Kidney tubule cell (primary cell): ENCODE measurements at places on chromosomes 11 and 22.

- no peak for DNase-seq
Measured at GRCh38 chr11:69204941-69205742, 49.4 kb downstream of the SMIM38 start.

DNA sequence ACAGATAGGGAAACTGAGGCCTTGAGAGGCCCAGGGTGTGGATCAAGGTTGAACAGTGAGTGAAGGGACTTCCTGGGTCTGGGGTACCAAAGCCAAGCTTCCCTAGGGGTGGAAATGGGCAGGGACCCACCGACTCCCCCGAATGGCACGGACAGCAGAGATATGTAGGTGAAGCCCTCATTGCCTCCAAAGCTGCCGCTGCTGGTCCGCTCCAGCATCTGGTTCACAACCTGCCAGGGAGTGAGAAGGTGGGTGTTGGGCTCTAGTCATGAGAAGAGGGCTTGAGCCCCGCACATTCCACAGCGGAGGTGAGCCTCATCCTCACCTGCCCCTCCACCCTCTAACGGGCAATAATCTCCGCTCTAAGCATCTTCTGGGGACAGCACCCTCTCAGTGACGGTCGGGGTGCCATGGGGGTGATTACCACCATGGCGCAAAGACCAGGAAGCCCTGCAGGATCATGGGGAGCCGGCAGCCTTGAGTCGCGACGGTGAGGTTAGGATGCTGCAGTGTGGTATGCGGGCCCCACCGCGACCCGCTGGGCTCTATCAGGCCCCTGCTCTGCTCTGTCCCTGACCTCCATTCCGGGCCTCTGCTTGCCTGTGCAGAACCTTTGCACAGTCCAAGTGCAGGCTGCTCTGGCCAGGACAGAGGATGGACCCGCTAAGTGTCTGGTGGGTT lies 10.8 kb downstream of the ALDH3B2 start:
- DNase-seq = no peak

- DNase-seq = no peak
Measured at GRCh38 chr22:17552737-17553136, 10.6 kb upstream of the SLC25A18 start.

DNA sequence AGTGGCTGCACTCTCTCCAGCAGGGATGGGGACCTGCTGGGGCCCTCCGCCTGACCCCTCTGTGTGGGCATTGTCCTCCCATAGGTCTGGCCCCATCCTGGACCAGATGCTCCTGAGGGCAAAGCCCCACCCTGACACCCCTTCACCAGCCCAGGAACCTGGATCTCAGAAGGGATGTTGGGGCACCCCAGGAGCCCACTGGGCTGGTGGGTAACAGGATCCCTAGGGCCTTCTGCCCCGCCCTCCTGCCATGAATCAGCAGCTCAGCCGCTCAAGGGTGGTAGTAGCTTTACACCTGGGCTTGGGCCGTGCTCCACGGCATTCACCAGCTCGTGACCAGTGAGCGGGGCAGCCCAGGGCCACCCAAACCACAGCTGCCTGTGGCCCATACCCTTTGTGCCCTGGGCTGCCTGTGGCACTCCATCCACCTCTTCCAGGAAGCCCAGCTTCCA lies 1.0 kb upstream of the MAPK12 start:
- peak; percentile 63 for DNase-seq

GRCh38 chr11:92527467-92527866 lies 302.8 kb downstream of the FAT3 start:
- no peak for DNase-seq

GRCh38 chr11:20248871-20249270 lies 88.6 kb upstream of the DBX1 start:
- DNase-seq = no peak

- no peak for DNase-seq
Measured at GRCh38 chr22:38348751-38349496, 31.7 kb upstream of the CSNK1E start.

DNA sequence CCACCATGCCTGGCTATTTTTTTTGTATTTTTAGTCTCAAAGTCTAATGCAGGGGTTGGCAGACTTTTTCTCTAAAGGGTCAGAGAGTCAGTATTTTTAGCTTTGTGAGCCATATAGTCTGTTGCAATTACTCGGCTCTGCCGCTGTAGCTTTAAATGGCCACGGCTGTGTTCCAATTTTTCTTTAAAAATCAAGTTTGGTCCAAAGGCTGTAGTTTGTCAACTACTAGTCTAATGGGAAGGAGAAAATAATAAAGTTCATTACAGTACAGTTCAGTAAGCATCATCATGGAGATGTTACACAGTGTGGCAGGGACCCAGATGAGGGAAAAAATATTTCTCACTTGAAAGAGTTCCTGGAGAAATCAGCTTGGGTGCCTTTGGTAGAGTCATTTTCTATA lies 107.6 kb downstream of the CSNK2A3 start:
- no peak for DNase-seq

GRCh38 chr11:113363996-113364641 lies 23.5 kb upstream of the ANKK1 start:
- no peak for DNase-seq

DNA sequence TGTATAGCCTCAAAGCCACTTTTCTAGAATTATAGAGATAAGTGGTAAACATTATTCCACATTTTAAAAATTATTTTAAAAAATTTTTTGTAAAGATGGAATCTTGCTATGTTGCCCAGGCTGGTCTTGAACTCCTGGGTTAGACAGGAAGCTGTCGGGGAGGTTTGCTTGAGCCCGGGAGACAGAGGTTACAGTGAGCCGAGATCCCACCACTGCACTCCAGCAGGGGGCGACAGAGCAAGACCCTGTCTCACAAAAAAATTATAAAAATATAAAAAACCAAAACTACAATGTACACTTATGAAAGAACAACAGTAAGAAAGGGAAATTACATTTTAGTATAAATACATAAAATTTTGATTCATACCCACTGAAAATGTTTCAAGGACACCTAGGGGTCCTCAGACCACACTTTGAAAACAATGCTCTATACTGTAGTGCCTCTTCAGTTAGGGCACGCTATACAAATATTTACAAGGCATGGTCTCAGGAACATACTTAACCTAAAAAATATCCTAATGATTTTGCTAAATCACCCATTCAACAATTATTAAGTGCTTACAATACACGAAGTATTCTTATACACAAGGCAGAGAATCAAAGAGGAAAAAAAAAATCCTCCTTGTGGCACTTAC lies 111.2 kb downstream of the MRTFA start:
- DNase-seq = peak; percentile 36

DNA sequence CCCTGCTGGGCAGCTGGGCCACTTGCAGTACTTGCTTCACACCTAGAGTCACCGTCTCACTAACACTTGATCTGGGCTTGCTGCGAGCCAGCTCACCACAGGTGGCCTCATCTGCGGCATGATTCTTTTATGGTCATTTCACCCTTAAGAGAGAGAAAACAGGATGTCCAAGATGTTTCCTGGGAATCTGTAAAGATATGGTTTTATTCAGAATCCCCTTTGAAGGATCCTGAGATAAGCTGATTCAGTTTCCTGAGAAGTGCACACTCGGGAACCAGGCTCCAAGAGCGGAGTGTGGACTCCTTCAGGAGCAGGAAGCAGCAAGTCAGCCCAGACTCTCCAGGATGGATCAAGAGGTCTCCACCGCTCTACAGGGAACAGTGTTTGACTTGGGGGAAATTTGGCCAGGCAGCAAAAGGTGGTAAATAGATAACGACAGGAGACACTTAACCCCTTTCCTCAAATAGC lies 21.8 kb upstream of the TP53AIP1 start:
- DNase-seq = no peak

DNA sequence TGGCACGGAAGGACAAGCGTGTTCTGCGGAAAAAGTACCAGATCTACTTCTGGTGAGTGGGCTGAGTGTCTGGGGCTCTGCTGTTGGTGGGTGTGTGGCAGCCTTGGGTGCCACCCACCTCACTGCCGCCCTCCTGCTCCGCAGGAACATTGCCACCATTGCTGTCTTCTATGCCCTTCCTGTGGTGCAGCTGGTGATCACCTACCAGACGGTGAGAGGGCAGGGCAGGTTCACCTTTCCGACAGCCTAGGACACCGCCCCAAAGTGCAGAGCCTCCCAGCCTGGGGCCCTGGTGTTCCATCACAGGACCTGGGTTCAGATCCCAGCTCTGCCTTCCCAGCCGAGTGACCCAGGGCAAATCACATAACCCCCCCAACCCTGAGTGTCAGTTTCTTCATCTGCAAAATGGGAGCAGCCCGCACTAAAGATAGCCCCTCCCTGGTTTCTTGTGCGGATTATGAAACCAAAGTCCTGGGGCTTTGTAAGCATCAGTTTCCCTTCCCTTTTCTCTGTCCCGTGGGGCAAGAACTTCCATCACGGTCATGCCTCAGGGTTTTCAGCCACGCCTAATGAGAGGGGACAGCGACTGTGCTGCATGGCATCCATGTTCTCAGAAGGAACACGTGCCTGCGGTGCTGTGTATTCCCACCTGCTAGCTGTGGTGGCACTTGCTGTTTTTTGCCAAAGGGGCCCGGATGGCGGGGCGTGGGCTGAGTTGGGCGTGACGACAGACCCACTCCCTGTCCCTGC lies 9.8 kb upstream of the TAGLN start:
- no peak for DNase-seq

- DNase-seq = no peak
Measured at GRCh38 chr11:17511571-17511970, 32.6 kb downstream of the USH1C start.

GRCh38 chr11:133503236-133503635 lies 29.1 kb downstream of the OPCML start:
- DNase-seq = no peak

DNA sequence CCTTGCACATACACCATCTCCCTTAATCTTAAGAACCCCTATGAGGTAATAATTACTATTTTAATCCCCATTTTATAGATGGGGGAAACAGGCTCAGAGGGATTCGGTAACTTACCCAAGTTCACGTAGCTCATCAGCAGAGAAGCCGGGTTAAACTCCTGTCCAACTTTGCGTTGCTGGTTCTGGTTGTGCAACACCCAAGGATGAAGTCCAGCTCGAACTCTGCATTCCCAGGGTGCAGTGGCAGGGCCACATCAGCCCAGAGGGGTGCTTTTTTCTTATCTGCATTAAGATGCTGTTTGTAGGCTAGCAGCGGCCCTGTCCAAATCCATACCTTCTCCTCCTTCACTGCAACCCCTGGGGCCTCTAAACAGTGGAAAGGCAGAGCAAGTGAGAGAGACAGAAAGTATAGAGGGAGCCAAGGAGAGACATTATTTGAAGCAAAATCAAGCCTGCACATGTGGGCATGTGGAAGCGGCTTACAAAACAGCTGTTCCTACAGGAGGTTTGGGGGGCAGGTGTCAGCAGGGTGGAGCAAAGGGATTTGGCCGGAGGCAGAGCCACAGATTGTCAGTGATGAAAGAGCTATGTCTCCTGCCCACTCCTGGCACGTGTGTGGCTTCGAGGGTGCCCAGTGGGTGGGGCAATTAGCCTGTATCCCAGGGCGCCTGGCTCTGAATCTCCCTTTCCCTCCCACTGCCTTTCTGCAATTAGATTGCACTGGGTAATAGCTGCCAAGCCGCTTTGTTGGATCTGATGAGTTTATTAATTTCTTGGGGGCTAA lies 129.5 kb upstream of the TBCEL start:
- no peak for DNase-seq

DNA sequence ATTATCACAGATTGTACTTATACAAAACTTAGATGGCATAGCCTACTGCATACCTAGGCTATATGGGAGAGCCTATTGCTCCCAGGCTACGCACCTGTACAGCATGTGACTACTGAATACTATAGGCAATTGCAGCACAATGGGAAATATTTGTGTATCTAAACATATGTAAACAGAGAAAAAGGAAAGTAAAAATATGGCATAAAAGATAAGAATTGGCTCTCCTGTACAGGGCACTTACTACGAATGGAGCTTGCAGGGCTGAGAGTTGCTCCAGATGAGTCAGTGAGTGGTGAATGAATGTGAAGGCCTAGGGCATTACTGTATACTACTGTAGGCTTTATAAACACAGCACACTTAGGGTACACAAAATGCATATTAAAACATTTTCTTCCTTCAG lies 13.2 kb downstream of the APOL6 start:
- peak; percentile 11 for DNase-seq

- no peak for DNase-seq
Measured at GRCh38 chr11:133948711-133949110, 8.1 kb downstream of the IGSF9B start.

GRCh38 chr22:43878079-43878795 lies 13.6 kb downstream of the PNPLA5 start:
- no peak for DNase-seq

DNA sequence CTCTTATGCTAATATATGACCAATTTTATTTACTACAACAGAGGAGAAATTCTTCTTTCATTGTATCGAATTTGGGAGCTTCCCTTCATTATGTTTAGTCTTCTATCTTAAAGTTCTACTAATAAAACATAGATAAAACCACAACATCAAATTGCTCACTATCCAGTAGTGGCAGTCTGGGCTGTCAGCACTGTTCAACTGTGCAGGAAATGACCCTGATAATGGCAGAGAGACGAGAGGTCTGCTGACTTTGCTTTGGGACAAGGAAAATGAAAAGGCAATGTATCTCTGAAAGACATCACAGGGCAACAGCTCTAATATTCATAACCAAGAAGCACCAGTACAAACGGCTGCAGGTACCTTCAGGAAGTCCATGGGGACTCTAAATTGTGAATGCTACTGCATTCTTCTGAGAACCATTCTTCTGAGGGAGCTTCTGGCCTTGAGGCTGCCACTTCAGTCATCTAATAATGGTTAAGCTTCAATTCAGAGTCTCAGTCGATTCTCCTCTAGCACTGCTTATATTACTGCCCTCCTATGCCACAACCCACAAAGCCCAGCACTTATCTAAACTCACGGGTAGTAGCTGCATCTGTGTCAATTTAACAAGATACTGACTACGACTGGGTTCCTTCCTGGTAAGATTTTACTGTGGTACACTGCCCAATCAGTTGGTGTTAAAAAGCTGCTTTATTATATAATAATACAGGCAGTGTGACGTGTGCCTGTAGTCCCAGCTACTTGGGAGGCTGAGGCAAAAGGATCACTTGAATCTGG lies 44.2 kb downstream of the CKAP5 start:
- DNase-seq = no peak

- no peak for DNase-seq
Measured at GRCh38 chr22:47533961-47534803, 771.7 kb downstream of the TBC1D22A start.

GRCh38 chr22:35627267-35628041 lies 10.3 kb upstream of the MB start:
- DNase-seq = peak; percentile 98

DNA sequence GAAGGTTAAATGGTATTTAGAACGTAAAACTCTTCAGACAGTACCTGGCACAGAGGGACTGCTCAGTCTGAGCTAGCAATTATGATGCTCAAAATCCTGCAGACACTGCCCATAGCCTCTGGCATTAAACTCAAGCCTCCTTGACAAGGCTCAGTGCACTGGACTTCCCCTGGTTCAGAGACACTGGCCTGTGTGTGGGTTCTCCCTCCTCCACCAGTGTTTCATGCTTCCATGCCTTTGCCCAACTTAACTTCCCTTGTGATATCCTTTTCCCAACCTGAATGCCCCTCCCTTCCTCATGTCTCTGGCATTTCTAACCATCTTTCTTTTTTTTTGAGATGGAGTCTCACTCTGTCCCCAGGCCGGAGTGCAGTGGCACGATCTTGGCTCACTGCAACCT lies 9.1 kb downstream of the LTBP3 start:
- DNase-seq = peak; percentile 73
